ENCODE measurements at places on chromosomes 4 and X.

- no peak for DNase-seq
Observed at GRCh38 chr4:47930971-47931804, 16.8 kb upstream of the NFXL1 start.

DNA sequence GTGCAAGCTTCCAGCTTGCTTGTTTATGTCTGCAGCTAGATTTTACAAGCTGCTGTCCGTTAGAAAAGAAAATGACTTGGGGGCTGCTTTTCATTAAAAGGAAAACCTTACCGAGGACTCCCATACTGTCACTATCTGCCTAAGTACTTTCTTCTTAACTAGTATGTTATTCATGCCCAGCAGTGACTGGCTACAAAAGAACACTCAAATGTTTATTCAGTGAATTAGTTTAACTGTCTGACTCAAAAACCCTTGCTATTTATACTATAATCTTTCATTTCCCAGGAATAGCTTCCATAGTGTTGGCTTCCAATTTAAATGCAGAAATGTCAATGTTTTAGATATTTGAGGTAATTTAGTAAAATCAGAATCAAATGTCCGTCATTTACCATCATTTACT, 164.9 kb downstream of the DTHD1 start:
- DNase-seq: no peak

DNA sequence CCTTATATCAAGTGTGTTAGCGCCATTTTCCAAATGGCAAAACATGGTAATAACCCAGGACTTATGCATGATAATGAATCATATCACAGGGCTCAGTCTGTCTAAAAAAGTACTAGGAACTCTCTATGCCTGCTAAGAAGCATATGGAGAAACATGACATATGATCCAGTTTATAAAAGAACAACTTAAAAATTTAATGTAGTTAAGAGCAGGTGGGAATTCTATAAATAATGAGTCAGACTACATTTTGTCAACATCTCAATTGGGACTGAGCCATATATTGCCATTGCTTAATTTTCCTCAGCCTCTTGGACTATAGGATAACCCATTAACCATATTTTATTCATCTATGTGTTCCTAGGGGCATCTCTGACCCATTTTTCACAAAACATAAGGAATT, 360.4 kb upstream of the AGA start:
- DNase-seq: no peak

DNA sequence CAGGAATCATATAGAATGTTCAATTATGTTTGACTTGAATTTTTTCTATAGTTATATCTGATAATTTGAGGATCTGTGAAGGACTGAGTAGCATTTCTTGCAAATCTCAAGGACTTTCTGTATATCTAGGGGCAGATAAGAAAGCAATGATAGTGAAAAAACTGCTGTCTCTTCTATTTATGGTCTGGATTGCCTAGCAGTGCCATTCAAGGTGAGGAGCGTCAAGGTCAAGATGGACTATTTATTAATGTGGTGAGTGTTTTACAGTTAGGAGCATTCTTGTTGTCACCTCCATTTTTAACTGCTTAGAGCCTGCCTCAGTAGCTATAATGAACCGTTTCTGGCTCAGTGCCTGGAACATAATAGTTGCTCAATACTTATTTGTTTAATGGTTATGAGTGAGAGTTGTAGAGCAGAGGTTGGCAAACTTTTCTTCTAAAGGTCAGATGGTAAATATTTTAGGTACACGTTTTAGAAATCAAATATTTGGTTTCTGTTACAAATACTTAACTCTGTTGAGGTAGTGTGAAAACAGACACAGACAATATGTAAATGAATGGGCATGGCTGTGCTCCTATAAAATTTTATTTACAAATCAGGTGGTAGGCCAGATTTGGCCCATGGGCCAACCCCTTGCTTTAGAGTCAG, 523.2 kb upstream of the IGFBP7 start:
- DNase-seq: no peak

- peak; percentile 12 for DNase-seq
Observed at GRCh38 chr4:118086344-118086743, 52.1 kb downstream of the NDST3 start.

DNA sequence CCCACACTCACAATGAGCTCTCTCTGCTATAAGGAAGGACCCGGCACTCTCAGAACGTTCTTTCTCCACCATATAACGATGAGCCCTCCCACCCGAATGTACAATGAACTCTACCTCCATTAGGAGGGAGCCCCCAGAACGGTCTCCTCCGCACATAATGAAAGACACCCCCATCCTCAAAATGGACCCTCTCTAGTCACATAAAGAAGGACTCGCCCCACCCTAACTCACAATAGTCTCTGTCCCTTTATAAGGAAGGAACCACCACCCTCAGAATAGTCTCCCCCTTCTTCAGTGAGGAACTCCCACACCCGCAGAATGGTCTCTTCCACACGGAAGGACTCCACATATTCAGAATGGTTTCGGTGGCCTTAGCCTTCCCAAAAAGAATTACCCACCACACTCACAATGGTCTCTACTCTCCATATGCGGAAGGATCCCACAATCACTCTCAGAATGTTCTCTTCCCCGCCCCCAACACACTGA, 477 bp downstream of the SLC35A2 start:
- DNase-seq: no peak

DNA sequence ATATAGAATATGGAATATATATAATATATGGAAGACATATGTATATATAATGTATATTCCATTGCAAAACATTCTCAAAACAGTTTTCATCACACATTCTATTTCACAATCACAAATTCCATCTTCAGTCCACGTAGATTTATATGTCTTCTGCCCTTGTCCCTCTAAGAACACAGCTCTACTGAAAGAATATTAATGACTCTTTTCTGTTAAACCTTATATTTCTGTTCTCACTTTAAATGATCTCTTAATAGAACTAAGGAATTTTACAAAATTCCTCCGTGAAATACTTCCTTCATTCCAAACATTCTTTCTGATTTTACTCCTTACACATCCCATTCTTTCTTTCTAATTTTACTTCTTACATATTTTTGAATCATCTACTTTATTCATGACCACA, 1043.1 kb upstream of the PABPC4L start:
- no peak for DNase-seq

DNA sequence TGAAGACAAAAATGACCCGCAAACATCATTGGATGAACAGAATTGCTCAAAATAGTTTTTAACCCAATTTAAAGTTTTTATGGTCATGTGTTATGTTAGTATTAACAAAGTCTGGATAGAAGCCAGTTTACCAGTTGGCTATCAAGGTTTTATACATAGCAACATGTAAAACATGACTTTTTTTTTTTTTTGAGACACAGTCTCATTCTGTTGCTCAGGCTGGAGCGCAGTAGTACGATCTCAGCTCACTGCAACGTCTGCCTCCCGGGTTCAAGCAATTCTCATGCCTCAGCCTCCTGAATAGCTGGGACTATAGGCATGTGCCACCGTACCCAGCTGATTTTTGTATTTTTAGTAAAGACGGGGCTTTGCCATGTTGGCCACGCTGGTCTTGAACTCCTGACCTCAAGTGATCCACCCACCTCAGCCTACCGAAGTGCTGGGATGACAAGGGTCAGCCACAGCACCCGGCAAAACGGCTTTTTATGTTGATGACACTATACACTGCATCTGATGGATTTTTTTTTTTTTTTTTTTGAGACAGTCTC, 3.4 kb downstream of the SAT1 start:
- DNase-seq: no peak

- DNase-seq: no peak
Observed at GRCh38 chr4:76120199-76120598, 28.0 kb downstream of the NUP54 start.

- DNase-seq: no peak
Observed at GRCh38 chr4:10346023-10346422, 111.2 kb downstream of the ZNF518B start.

GRCh38 chrX:105909576-105909975, 87.2 kb downstream of the NRK start:
- no peak for DNase-seq

DNA sequence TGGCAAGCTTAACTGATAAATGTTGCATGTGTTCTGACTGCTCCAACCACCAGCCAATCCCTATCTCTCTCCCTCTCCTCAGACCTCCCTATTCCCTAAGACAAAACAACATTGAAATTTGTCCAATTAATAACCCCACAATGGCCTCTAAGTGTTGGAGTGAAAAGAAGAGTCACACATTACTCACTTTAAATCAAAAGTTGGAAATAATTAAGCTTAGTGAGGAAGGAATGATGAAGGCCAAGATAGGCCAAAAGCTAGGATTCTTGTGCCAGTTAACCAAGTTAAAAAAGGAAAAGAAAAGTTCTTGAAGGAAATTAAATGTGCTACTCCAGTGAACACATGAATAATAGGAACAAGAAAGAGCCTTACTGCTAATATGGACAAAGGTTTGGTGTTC, 55.6 kb downstream of the FBXW7 start:
- no peak for DNase-seq

- DNase-seq: no peak
Observed at GRCh38 chr4:6217716-6218381, 17.5 kb upstream of the JAKMIP1 start.

DNA sequence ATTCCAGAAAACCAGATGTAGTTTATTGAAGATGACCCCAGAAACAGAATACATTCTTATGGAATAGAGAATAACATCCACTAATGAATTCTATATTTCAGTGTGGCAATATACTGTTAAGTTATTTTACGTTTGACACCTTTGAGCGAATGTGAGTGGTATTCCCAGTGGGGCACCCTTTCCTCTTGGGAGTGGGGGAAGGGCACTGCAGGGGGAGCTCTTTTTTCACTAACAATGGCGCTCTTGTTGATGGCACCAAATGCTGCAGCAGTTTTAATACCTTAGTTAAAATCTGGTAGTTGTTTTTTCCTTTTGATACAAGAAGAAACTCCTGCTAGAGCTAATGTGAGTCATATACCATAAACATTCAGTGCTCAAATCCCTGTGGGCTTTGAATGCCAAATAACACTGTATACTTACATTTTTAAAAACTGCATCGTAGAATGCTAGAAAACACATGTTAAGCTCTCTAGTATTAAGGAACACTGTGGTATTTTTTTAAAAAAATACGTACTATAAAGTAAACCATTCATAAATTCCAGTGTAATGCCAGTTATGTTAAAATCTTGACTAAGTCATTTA, 178.5 kb downstream of the DCHS2 start:
- no peak for DNase-seq

- no peak for DNase-seq
Observed at GRCh38 chr4:168691631-168692369, 194.9 kb downstream of the PALLD start.

GRCh38 chr4:17336986-17337385, 174.9 kb downstream of the QDPR start:
- DNase-seq: no peak

DNA sequence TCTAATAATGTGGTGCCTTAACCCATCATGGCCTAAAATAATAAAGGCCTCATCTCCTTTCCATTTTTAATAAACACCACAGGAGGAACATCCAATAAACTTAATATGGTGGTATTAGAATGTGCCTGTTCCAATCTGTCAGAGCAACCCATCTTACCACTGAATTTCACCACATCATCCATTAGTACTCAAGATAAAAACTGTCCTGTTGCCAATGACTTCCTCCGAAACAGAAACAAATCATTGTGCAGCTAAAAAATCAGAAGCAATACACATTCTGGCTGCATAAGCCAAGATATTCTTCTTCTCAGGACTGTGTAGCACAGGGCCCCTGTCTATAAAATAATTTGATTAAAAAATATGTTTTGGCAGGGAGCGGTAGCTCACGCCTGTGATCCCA, 18.5 kb downstream of the TLR10 start:
- no peak for DNase-seq

DNA sequence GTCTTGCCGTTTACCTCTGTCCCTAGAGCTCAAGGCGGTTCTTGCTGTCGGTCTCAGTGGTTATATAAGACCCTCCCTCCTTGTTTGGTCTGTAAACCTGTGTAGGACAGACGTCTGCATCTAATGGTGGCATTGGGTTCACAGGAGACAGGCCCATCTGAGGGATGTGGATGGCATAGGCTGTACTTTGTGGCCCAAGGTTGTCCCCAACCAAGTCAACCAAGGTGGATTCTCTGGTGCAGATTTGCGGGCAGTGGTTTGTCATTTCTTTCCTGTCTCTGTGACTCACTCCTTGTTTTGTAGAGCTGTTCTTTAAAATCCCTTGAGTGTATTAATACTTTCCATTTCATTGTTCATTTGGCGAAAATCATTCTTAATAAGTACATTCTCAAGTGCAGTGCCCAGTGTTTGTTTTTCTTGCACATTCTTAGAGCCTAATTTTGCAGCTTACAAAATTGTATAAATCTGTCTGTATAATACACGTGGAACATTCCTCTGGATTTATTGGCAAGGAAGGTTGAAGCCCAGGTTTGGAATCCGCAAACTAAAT, 68.0 kb upstream of the TLR2 start:
- DNase-seq: no peak

DNA sequence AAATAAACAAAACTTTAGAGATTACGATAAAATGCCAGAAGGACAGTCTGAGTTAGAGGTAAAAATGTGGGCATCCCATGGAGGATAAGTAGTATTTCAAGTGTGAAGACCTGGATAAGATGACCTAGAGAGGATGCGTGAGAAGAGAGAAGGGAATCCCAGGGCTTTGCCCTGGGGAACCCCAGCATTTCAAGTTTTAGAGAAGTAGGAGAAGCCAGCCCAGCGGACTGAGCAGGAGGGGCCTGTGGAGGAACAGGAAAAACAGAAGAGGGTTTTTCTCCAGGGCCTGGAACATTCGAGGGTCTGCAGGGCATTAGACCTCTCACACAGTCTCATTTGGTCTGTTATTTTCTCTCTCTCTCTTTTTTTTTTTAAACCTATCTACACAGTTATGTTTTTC, 2.9 kb upstream of the CFP start:
- DNase-seq: no peak

DNA sequence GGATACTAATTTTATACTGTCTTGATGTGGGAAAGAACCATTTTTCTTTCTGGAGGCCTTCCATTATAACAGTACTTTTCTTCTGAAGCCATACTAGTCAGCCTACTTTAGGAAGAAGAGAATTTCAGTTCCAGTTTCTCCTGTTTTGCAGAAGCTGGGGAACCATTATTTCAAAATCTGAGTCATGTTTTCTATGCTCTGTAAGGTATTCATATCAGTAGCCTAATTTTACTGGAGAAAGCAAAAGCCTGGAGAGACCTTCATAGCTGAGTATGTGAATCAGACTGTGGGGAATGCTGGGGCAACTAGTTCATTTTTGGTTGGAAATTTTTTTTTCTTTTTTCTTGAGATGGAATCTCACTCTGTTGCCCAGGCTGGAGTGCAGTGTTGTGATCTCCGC, 22.4 kb downstream of the AFF1 start:
- no peak for DNase-seq

GRCh38 chrX:153947009-153947769, 2.7 kb upstream of the RENBP start:
- DNase-seq: no peak

Data from epithelial cell of proximal tubule (primary cell).